ENCODE measurements at places on chromosomes 11 and 22.

- DNase-seq: no peak
Measured at GRCh38 chr22:44648085-44648820, 53.8 kb upstream of the PRR5 start.

DNA sequence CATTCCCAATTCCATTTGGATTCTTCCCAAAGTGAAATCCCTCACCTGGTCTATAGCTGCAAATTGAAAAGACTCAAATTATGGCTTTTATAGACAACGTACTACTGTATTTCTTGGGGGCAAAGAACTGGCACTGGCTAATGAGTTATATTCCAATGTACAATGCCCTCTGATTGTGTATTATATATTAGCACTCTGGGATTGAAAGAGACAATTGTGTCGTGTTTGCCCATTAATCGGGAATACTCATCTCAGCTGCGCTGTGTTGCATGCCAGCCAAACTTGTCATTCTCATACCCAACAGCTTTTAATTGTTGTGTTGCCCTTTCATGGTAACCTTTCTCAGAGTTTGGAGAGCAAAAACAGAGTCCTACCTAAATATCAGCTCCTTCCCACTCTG is 55.0 kb upstream of the ZBTB44 start:
- DNase-seq: no peak

- no peak for DNase-seq
Measured at GRCh38 chr22:25996669-25997068, 172.6 kb upstream of the SEZ6L start.

DNA sequence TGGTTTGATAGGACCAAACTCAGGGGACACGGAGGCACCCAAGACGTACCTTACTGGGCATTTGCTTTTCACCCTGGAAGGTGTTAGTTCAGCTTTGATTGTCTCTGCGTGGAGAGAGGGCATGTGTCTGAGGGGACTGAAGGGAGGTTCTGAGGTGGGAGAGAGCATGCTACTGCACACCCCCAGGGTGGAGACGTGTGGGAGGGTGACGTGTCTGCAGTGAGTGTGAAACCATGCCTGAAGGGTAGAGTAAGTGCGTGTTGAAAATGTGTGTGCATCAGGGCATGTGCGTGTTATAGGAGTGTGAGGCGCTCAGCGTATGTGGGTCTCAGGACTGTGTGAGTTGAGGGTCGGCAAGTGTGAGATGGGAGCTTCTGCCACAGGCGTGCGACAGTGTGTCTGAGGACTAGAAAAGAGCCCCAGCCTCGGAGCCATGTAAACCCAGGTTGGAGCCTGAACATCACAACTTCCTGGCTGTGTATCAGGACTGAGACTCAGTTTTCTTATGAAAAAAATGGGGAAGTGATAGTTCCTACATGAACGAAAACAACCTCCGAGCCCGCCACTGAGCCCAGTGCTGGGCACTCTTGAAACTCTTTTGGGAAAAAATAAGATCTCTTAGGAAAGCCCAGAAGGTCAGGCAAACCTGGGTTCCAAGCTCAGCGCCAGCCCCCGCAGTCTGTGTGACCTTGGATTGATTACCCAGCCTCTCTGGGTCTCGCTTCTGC is 11.8 kb upstream of the KCNJ11 start:
- DNase-seq: no peak

DNA sequence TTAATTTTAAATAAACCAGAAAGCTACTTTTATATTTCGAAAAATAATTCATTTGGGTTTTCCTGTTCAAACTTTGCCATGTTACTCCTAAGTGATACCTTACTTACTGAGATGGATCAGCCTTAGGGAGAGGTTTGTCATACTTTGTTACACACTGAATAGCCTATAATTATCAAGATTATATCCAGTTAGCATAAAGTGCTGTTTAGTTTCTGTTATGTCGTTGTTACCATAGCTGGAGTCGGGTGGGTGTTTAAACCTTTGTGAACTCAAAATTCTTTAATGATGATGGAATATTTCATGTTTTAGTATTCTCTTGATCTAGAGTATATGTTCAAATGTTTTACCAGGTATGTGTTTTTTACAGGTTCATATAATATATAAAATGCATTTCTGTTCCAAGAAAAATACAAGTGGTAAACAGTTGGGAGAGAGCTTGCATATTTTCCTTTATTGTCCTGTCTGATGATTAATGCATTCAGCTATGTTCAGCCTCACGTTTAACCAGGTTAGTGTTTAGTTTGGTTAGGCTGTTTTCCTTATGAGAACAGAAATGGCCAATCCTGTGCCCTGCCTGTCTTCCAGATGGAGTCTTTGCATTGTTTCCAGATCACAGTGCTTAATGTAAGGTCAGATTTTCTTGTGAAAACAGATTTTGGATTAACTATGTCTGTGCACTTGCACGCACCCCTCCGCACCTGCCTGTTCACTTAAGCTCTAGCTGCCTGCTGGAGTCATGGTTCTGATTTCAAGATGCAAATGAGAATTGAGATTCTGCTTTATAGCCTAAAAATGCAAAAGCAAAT is 105.6 kb downstream of the ATXN10 start:
- no peak for DNase-seq

- DNase-seq: peak; percentile 63
Measured at GRCh38 chr11:76768088-76768908, 14.9 kb upstream of the TSKU start.

DNA sequence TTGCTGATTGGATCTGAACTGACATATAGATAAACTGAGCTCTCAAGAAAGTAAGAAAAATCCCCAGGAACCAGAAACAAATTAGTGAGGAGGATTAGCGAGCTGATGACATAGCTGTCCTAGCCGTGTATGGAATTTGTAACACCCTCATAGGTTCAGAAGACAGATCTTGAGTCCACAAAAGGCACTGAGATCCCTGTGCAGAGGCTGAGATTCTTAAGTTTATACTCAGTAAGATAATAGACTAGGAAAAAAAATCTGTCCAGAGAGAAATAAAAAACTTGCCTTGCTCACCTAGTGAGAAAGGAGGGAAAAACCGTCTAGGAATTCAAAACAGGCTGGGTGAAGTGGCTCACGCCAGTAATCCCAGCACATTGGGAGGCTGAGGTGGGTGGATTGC is 4.6 kb downstream of the NUMA1 start:
- no peak for DNase-seq

GRCh38 chr11:134020598-134020997 is 48.3 kb upstream of the JAM3 start:
- DNase-seq: no peak

GRCh38 chr22:28406246-28406645 is 273.4 kb downstream of the TTC28 start:
- no peak for DNase-seq

DNA sequence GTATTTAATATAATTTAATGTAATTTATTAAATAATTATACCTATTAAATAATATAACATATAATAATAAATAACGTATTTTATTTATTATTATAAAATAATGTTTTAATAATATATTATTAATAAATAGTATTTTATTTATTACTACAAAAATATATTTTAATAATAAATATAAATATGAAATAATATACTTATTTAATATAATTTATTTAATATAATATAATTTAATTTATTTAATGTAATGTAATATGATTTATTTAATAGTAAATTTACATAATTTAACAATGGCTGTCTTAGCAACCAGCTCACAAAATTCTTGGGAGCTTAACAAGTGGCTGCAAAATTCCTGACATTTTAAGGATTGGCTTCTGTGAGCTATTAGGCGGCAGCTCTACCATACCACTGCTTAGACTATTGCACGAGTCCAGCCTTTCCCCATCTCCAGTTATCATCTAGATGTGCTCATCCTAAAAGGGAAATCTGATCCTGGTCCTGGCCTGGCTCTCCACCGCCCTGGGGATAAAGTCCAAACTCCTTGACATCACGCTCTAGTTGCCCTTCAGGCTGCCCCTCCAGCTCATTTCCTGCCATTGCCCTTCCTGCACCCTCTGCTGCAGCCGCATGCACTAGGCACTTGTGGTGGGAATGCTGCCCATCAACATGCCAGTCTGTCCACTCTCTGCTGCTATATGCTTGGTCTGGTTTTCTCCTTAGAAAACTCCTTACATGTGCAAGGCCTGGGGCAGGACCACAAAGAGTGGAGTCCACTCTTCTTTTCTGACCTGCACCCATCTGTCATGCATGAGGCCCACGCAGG is 9.8 kb downstream of the MMP20 start:
- DNase-seq: no peak

DNA sequence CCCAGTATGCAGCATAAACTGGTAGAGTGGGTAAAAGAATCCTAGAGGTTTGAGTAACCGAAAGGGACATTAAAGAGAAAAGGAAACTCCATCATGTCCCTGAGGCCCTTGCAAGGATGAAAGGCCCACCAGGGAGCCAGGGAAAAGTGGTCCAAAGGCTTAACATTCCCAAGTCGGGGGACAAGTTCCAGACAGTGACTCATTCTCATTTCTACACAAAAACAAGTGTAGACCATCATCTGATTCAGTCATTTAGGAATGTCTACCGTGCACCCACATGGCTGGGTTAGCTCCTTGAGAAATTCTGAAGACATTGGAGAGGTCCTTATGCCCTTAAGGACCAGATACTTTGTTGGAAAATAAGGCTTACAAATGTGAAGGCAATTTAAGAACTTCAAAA is 4.8 kb upstream of the NOX4 start:
- DNase-seq: no peak

DNA sequence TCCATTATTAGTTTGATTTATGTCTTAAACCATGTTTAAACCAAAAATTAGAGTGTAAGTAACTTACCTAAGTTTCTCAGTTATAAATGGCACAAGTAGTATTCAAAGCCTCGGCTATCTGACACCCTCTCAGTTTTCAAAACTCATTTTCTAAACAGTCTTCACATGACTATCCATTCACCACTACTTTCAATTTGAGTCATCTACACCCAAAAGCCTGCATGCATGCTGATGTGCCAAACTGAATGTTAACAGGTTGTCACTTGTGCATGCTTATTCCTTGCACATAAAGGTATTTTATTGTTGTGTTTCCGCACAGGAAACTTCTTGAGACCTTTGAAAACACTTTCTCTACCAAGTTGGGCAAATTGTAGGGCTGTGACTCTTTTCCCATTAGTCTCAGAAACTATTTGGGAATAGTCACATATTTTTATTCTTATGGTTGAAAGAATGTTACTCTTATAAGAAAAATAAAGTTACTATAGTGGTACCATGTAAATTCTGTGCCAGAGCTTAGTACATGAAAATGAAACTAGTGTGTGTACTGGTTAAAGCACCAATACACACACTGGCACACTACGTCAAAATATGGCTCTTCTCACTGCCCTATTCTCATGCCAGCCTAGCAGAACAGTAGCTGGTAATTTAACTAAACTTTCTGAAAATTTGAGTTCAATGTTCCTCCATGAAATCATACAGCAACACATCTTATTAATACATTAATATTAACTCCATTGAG is 2.2 kb upstream of the OR51E2 start:
- no peak for DNase-seq

DNA sequence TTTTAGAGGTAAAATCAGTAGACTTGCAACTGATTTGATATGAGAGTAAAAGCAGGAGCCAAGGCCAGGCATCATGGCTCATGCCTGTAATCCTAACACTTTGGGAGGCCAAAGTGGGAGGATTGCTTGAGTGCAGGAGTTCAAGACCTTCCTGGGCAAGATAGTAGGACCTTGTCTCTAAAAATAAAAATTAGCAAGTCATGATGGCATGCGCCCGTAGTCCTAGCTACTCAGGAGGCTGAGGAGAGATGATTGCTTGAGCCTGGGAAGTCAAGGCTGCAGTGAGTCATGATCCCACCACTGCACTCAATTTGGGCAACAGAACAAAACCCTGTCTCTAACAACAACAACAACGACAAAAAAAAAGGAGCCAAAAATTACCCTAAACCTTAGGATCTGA is 13.5 kb downstream of the SGSM3 start:
- DNase-seq: peak; percentile 47

DNA sequence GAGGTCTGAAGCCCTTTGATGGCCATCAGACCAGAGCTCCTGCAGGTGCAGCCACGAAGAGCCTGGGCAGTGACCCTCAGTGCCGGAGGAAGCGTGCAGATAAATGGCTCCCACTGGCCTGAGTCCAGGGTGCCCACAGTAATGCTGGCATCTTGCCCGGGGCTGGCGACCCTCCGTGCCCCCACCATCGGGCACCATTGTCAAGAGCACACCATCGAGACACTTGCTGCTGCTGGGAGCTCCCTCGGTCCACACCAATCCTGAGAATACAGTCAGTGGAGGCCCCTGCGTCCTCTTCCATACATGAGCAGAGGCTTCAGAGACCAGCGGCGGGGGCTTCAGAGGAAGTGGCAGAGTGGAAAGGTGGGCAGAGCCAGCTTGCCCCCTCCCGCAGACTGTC is 1448.3 kb downstream of the BRD1 start:
- DNase-seq: no peak

DNA sequence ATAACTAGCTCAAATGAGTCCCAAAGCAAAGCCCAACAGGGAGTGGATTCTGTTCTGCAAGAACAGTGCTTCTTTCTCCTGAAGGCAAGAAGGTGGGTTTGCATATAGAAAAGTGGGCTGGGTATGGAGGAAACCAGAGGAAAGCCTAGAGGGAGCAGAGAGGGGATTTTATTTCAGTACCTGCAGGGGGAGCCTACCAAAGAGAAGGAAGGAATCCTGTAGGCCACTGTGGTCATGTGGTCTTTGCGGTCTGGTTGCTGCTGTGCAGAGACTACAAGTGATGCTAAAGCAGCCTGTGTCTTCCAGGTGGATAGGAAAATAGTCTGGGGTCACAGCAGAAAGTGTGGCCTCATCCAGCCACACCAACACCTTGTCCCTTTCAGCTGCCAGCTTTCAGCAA is 33.2 kb upstream of the ZBTB16 start:
- DNase-seq: peak; percentile 82

GRCh38 chr11:68002575-68002937 is 1.3 kb downstream of the UNC93B1 start:
- DNase-seq: no peak

- no peak for DNase-seq
Measured at GRCh38 chr11:128879817-128880216, 11.3 kb upstream of the KCNJ5 start.

DNA sequence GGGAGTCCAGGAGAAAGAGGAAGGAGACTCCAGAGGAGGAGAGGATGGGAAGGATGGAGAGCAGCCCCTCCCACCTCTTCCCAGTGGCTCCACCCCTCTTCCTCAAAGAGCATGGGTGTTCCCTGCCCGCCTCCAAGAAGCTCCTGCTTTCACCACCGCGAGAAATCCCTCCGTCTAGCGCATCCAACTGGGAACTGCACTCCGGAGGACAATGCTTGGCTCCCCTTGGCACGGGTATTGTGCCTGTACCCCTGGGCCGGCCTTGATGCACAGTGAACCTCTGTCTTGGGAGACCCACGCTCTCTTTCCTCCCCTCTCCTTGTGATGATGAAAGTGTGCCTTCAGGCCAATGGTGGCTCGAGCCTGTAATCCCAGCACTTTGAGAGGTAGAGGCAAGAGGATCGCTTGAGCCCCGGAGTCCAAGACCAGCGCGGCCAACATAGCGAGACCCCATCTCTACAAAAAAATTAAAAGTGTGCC is 14.9 kb upstream of the ADA2 start:
- no peak for DNase-seq

GRCh38 chr11:76806608-76807205 is 23.6 kb downstream of the TSKU start:
- DNase-seq: no peak

Data from OCI-M1 (cell line).